ENCODE measurements at places on chromosomes 6 and 20.

GRCh38 chr6:111644893-111645430, 39.3 kb upstream of the TRAF3IP2 start:
- no peak for DNase-seq

DNA sequence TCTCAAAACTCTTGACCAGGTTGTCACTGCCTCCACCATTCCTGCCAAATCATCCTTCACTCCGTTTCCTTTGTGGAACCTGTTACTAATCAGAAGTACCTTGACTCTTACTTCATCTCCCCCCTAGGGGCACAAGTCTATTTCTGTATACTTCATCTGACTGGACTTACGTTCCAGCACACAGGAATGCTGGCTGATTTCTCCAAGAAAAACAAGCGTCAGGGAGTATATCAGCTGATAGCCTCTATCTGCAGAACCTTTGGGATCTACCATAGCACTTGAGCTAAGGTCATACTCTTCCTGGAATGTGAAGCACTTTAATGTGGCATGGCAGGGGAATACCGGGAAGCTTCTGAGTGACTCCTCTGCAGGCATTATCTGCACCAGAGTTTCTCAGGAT, 178.1 kb upstream of the MOCS1 start:
- DNase-seq, result no peak

DNA sequence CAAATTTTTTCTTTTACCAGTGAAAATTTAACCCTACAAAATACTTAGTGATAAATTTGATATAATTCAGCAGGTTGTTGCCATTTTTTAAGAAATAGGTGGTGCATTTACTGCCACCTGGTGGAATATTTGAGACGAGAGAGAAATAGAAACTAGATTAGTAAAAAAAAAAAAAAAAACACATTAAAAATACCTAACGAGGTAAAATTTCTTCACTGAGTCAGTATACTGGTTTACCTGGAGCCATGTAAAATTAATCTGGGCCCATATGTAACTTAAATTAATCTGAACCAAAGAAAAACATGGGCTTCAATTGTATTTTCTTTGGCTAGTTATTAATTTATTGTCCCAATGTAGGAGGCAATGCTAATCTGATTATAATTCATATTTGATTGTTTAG, 520.8 kb downstream of the EPM2A start:
- DNase-seq, result no peak

- DNase-seq, result no peak
Measured at GRCh38 chr6:158206740-158207421, 38.7 kb downstream of the GTF2H5 start.

- DNase-seq, result peak; percentile 21
Measured at GRCh38 chr20:13221673-13222318, 722 bp downstream of the ISM1 start.

DNA sequence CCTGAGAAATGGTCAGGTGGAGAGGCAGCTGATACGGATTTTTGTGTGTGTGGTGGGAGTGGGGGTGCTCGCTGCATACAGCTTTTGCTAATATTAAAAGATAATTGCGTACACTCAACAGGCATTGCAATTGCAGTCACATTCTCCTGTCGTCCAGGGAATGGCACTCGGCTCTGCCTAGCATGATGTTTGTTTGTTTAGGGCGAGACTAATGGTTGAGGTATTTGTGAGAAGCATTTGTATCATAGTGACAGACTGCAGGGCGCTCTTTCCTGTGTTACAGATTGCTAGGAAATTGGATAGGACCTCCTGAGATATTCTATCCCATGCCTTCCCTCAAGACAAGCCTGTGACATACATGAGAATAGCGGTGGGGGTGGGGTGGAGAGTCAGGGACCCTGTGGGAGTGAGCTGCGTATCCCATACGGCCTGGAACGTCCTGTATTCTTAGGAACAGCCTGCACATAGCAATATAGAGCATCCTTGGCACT, 207.4 kb downstream of the SOX4 start:
- no peak for DNase-seq

- DNase-seq, result no peak
Measured at GRCh38 chr6:46410334-46410953, 80.8 kb downstream of the RCAN2 start.

DNA sequence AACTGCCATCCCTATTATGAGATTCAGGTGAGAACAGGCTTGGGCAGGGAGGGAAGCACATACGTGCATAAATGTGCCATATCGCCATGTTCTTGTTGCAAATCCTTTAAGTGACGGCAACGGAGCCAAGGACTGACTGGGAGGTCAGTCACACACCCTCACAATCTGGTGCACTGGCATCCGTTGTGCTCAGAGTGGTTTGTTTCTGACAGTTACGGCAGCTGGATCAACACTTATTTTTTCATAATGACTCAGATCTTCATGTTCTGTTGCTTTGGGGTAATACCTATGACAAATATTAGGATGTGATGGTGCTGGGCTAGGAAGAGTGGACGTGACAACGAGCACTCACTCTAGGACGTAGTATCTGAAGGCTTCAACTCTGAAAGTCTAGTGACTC, 56.2 kb upstream of the PREP start:
- DNase-seq, result peak; percentile 5

GRCh38 chr6:170542031-170542719, 10.9 kb downstream of the PSMB1 start:
- DNase-seq, result no peak

GRCh38 chr6:136599329-136600011, 49.2 kb upstream of the MAP7 start:
- no peak for DNase-seq

DNA sequence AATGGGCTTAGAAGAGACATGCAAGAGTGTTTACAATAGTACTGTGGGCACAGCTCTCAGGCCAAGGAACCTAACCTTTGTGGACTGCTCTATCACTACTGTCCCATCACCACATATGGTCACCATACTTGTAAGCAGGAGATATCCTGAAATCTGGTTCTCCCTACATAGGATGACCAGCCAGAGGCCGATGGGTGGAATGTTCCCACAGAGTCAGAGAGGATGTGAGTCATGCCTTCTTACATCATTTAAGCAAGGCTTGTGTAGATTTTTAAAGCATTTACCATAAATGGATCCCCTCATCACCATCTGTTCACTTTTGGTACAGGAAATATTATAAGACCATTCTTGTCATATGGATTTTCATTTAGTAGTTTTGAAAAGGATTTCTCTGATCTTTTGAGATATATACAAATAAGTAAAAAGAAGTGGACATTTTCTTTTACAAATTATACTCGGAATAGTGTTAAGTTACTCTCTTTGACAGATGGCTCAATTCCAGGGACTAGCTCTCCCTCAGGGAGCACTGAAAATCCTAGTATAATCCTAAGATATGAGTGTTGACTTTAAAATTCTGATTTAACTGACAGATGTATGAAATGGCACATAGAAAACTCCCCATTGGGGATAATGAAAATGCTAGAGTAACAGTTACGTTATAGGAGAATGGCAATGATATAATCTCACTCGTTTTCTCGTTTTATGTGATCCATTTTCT, 6.6 kb downstream of the HTR1B start:
- no peak for DNase-seq

DNA sequence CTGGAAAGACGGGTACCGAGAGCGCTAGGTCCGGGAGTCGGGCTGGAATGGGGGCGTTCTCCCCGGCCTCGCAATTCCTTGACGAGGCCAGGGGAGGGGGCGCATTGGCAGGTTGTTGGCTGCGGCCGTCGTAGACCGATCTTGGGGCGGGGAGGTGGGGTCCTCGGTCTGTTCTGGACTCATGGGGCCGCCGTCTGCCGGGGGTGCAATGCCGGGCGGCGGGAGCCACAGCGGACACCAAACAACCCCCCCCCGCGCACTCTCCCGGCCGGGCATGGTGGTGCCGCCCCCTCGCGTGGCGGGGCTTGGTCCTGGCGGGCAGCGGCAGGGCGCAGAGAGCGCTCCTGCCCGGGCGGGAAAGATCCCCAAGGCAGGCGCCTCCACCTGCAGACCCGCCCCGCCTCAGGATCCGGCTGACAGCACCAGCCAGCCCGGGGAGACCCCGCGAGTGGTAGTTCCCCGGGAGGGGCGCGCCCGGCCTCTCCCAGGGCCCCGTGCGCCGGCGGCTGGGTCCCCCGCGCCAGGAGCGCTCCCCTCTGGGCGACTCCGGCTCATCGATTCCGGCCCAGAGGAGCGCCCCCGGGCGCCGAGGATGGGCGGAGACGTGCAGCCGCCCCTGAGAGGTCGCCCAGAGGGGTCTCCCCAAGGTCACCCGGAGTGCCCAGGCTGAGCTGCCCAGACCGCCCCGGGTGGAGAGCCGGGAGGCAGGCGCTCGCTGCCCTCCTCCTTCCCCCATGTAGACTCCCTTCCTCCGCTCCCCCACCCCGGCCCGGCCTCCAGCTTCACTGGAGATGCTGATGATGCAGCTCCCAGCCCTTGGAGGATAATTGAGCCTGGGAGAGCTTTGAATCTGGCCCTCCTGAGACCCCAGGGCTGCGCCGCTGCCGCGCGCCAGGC, 709 bp downstream of the PPP1R16B start:
- peak; percentile 38 for DNase-seq

- no peak for DNase-seq
Measured at GRCh38 chr6:56490993-56491392, 151.7 kb downstream of the DST start.
